CD8-positive, alpha-beta memory T cell (primary cell): ENCODE measurements at places on chromosomes 4 and X. TPM values are rescaled to one million over a fixed set of nuclear protein-coding genes. Genes with fewer than 3 reads are reported as not detected.

DNA sequence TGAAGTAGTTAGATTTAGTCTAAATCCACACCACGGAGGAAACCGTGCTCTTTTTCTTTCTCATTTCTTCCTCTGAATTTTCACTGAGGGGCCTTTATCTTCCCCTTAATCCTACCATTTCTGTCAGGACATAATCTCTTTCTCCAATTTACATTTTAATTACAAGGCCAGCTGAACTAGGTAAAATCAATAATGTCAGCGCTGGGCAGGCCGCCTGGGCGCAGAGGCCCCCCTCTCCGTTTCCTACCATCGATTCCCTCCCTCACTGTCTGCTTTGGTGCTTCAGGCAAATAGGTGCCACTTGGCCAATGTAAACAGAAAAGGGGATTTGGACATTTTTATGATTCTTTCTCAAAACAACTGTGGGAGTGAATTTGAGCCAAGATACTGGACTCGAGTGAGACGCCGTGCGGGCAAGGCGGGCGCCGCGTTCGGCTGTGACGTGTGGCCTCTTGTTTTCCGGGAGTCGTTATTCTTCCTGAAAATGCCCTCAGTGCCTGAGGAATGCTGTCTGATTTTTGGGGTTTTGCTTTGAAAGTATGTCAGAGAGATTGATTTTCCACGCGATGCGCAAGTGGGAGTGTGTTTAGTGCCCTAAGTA, 22.6 kb downstream of the UVSSA start:
- H3K27ac ChIP-seq, result no peak overlapping the region
- no peaks in the 10 kb centered on the region for H3K27me3 ChIP-seq
- no peaks in the 10 kb centered on the region for H3K4me1 ChIP-seq
- no peaks in the 10 kb centered on the region for H3K36me3 ChIP-seq
- DNase-seq, result no peak

GRCh38 chr4:3010577-3010976, 47.2 kb downstream of the GRK4 start:
- peaks cover 6% of the 10 kb centered on the region for H3K27me3 ChIP-seq
- no peaks in the 10 kb centered on the region for H3K4me1 ChIP-seq
- H3K36me3 ChIP-seq, result no peaks in the 10 kb centered on the region
- no peak overlapping the region for H3K4me3 ChIP-seq

DNA sequence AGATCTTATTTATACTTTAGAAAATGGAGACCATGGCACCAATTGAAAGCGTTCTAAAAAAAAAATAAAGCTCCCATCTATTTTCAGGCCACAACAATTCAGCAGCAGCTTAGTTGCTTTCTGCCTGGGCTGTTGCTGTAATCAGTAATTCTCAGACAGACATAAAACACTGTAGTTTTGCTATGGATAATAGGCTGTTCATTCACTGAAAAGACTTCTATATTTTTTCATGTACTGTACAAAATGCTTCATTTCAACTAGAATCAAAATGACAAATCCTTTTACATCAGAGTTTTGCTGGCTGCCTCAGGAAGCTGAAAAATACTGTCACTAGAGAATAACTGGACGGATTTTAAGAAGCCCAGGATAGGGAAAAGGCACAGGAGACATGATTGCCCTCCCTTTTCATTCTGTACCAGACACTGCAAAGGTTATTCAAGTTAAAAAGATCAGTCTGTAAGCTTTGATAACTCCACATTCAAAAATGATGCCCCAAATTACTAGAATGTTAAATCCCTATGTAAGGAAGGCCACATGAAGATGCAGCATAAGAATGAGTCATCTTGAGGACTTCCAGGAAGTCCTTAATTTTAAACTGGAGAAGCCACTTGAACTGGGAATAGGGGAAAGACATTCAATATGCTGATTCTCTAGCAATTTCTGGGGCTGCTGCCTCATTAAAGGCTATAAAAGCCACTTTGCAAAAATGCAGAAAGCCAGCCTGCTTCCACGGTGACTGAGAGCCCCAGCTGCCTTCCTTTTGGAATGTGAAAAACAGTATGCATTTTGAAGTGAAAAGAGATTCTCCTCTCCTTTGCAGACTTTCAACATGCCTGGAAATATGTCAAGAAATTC, 403.2 kb upstream of the RASGEF1B start:
- H3K27ac ChIP-seq, result no peak overlapping the region
- H3K36me3 ChIP-seq, result no peaks in the 10 kb centered on the region
- no peaks in the 10 kb centered on the region for H3K4me1 ChIP-seq
- H3K27me3 ChIP-seq, result no peaks in the 10 kb centered on the region
- H3K4me3 ChIP-seq, result no peak overlapping the region
- DNase-seq, result no peak

GRCh38 chr4:54077812-54078211, 13.4 kb upstream of the CHIC2 start:
- no peak overlapping the region for H3K27ac ChIP-seq
- DNase-seq, result no peak
- no peaks in the 10 kb centered on the region for H3K4me1 ChIP-seq
- no peaks in the 10 kb centered on the region for H3K27me3 ChIP-seq
- H3K36me3 ChIP-seq, result no peaks in the 10 kb centered on the region

DNA sequence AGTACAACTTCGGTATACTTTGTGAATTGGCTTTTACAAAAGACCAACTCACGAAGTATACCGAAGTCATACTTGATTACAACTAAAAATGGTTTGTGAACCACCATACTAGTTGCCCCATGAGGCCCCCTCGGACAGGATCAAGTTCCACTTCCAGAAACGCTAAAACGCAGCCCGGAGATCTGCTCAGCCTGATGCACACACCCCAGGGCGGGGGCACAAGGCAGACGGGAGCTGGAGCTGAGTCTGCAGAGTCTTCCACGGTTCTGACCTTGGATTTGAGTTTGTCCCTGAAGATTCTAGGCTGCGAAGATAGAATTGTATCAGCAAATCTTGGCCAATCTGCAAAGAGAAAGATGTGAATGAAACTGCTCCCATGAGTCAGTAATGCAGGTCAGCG, 118.1 kb downstream of the SORCS2 start:
- H3K27me3 ChIP-seq, result no peaks in the 10 kb centered on the region
- no peak overlapping the region for H3K4me3 ChIP-seq
- H3K27ac ChIP-seq, result no peak overlapping the region

UNC5C gene
- polyA plus RNA-seq, result not detected

LEF1 gene
- 230 TPM for polyA plus RNA-seq

WDR19 gene
- polyA plus RNA-seq, result 3.4 TPM

MAGIX gene
- 0.25 TPM for polyA plus RNA-seq
